ENCODE measurements at places on chromosomes 6 and 20.

GRCh38 chr6:30315156-30315555 is 11.6 kb upstream of the TRIM39 start:
- DNase-seq, result no peak

DNA sequence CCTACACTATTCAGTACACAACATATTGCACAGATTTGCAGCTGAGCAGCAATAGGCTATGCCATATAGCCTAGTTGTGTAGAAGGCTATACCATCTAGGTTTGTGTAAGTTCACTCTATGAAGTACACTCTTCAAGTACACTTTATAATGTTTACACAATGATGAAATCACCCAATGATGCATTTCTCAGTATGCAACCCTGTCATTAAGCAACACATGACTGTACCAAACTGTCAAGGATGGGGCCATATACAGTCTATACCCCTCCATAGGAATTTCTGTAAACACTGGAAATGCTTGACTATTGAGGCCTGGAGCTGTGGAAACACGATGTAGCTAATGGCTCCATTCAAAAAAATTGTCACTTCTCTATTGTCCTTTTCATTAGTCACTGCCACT is 535.4 kb downstream of the EPM2A start:
- DNase-seq, result no peak

DNA sequence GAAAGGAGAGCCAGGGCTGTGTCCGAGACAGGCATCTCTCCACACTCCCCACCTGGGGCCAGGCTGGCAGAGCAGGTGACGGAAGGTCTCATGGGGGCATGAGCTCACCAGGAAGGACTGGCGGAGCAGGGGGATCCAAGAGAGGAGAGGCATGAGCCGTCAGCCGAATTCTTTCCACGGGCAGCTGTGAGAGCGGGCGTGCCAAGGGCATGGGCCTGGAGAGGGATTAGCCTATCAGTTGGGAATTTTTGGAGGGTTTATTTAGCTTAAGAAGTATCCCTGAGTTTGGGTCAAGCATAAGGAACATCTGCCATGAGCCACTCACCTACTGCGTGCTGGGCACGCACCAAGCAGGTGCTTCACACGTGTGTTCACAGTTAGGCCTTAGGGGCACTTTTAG is 60.2 kb upstream of the ZNFX1 start:
- no peak for DNase-seq

DNA sequence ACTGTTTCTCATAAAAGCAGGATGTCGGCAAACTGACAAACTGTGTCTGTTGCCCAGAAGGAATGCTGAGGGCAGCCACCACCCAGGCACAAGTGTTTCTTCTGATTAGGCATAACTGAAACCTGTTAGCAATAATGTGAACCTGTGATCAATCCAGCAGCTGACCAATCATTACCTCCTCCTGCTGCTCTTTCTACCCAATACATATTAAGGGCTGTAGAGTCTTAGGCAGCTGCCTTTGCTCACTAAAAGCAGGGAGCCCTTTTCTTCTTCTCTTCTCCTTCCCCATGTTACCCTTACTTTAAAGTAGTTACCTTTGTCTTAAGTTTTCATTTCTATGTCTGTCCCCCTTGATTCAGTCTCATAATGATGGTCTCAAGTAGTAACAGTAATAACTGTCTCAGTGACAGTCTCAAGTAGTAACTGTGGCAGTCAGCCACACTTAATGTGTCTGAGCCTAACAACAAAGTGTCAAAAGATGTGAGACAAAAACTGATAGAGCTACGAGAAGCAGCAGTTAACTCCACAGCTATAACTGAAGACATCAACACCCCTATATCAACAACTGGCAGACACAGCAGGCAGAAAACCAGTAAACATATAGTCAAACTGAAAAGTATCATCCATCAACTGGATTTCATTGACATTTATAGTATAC is 37.0 kb downstream of the RANBP9 start:
- DNase-seq, result no peak

DNA sequence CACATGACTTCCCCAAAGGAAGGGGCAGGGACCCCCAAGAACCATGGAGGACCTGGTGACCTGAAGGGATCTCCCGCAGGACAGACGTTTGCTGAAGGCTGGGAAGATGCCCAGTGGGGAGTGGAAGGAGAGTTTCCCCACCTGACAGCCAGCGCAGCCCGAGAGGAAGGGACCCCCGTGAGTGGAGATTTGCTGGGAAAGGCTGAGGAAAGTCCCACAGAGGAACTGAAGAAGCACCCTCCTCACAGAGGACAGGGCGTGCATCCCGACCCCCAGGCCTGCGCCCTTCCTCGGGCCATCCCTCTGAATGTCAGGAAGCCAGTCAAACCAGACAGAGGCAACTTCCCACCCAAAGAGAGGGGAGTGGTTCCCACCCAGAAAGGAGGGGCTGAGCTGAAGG is 29.6 kb upstream of the AAR2 start:
- no peak for DNase-seq

DNA sequence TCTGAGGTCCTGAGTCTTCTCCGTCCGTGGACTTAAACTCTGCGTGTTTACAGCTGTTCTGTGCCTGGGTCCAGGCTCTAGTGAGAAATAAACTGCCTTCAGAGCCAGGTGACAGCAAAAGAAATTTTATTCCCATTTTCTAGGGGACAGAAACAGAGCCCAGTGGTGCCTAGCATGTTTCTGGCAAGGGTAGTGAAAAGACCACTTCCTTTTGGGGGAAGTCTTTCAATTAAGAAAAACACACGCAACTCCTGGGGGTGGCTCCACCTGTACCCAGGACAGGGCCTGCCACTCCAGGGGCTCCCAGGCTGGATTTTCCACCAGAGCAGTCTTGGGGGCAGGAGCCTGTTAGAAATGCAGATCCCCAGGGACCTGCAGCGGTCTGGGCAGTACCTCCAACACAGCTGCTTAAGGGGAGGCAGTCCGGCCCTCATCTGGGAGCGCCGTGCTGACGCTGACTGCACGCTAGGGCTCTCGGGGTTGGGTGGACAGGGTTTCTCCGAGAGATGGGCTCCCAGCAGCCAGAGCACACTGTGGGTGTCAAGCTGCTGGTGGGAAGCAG is 23.0 kb upstream of the AVP start:
- no peak for DNase-seq

GRCh38 chr20:51174536-51174935 is 151.6 kb upstream of the KCNG1 start:
- DNase-seq, result no peak

- no peak for DNase-seq
These were observed 97.4 kb downstream of the EPB41L2 start for GRCh38 chr6:130965656-130966055.
